Ascending aorta (tissue), 2 donors: ENCODE measurements at places on chromosomes 7 and 10.

DNA sequence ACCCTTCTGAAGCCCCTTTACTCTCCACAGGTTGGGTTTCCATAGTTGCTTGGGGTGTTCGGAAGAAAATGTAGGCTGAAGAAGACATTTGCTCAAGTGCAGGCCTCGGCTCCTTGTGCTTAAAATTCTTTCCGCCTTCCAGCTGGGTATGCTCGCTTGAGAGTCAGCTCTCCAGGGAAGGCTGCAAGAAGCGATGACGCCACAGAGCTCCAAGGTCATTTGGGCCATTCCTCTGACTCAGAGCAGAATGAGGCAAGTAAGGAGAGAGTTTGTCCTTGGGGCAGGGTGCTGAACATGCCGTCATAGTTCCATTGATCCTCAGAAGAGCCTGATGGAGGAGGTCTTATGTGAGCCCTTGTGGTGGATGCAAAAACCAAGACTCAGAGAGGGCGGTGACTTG is 27.4 kb upstream of the HSPA12A start:
- no peak for DNase-seq

GRCh38 chr10:33258967-33259366 is 75.5 kb downstream of the NRP1 start:
- DNase-seq = no peak

GRCh38 chr7:130099331-130099730 is 29.0 kb downstream of the KLHDC10 start:
- DNase-seq = no peak

GRCh38 chr10:110411047-110411410 is 86.7 kb upstream of the DUSP5 start:
- no peak for DNase-seq

- no peak for DNase-seq
Measured at GRCh38 chr10:32199714-32200394, 143.6 kb upstream of the KIF5B start.

GRCh38 chr10:89163265-89163995 is 43.7 kb downstream of the CH25H start:
- peak; percentile 65 for DNase-seq

DNA sequence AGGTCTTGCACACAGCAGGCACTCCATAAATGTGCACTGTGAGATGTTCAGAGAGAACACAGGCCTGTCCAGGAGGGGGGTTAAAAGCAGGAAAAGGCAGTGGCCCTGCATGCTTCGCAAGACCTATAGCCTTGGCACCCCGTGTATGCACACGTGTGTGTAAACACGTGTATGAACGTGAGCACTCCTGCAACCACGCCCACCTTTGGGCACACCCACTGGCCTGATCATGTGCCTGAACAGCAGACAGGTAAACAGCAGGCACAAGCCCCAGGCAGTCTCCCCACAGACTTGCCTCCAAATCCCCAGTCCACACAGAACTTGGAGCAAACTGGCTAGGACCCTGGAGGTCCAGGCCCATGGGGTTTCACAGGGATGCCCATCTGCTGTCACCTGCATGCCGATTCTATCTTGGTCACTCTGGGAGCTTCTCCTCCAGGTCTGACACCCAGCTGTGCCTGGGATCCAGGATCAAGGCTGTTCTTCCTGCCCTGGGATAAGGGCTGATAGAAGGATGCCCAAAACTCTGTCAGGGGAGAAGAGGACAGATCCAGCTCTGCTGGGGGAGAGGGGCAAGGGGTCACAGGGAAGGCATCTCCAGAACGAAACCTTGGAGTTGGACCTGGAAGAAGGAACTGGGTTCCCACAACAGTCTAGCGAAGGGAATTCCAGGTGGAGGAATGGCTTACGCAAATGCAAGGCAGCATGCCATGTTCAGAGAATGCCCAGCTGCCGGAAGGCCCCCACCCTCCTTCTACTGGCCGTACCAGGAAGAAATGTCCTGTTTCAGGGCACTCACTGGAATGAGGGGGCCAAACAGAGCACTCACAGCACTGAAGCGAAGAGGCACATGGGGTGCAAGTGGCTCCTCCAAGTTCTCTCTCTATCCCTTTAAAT is 14.3 kb upstream of the ZMIZ1 start:
- DNase-seq = no peak

DNA sequence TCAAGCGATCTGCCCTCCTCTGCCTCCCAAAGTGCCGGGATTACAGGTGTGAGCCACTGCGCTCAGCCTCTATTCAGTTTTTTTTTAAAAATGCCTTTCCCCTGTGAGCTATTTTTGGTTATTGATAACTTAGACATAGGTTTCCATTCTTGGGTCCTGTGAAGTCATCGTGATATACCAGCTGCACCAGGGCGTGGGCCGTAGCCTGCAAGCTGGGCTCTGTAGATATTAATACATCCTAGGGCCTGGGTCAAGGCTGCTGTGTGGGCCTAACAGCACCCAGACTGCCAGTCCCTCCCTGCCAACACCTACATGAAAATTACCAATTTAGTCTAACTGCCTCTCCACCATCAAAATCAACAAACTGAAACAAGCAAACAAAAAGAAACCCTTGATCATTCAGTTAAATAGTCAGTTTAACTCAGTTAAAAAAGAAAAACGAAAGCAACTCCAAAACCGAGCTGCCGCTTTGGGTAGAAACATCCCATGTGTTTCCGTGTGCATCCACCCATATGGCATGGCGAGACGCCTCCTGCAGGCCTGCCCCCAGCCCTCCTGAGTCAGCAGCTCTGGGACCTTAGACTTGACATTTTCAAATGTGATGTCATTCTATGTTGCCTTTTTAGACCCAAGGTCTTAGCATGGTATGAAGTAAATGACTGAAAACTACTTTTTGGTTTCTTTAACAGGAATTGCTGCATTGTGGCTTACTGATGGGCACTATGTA is 330.2 kb downstream of the GLRX3 start:
- peak; percentile 31 for DNase-seq

- no peak for DNase-seq
Measured at GRCh38 chr10:1966712-1967376, 229.5 kb upstream of the ADARB2 start.

GRCh38 chr10:104406715-104407650 is 53.4 kb downstream of the CFAP58 start:
- DNase-seq = no peak

DNA sequence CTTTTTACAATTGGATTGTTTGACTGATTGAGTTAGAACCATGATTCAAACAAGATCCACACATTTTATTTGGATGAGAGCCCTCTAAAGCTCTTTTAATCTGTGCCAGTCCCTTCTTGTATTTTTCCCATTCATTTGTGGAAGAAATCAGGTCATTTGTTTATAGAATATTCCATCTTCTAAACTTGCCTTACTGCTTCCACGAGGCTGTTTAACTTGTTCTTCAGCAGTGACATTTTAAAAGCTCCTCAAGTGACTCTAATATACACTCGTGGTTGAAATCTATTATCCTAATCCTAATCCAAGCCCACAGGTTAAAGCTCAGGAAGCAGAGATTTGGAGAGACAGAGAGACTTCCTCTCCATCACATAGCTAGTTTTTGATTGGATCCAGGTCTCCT is 155.4 kb upstream of the SVIL start:
- no peak for DNase-seq

DNA sequence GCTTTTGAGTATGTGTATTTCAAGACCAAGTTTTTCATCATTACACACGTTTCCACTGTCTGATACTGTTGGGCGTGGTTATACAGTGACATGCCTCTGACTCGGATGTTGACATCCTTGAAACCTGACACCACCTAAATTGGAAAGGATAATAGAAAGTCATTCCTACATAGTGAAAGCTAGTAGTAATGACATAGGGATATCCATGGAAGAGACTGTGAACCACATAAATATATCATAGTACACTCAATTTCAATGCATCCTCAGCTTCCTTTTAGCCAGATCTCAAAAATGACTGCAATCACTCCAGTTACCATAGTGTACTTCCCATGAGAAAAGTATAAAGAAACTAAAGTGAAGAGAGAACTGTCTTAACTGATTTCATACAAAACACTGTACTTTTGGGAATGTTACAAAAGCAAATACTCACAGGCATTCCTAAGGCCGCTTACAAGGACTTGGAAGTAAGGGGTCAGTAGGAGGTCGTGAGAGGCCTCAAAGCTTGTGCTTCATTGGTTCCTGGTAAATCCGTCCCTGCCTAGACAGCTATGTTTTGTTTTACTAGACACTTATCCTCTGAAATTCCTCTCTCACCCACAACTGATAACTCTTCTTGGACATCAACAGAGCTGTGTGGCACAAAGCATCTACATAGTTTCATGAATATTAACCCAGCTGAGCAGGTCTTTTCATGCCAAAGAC is 71.8 kb upstream of the VWDE start:
- no peak for DNase-seq

DNA sequence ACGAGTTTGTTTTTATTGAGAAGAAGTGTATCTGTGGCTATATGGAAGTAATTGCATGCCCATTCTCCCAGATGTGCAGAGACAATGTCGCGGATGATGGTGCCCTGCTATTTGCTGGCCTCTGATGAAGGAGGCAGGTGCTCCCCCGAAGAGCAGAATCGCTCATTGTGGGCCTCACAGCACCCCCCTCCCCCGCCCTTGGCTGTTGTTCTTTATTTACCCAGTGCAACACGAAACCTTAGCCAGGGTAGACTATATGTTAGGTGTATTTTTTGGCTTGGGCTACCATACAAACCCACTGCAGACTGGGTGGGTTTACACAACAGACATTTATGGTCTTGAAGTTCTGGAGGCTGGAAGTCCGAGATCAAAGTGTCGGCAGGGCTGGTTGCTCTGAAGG is 3.4 kb upstream of the ADCY1 start:
- DNase-seq = no peak

DNA sequence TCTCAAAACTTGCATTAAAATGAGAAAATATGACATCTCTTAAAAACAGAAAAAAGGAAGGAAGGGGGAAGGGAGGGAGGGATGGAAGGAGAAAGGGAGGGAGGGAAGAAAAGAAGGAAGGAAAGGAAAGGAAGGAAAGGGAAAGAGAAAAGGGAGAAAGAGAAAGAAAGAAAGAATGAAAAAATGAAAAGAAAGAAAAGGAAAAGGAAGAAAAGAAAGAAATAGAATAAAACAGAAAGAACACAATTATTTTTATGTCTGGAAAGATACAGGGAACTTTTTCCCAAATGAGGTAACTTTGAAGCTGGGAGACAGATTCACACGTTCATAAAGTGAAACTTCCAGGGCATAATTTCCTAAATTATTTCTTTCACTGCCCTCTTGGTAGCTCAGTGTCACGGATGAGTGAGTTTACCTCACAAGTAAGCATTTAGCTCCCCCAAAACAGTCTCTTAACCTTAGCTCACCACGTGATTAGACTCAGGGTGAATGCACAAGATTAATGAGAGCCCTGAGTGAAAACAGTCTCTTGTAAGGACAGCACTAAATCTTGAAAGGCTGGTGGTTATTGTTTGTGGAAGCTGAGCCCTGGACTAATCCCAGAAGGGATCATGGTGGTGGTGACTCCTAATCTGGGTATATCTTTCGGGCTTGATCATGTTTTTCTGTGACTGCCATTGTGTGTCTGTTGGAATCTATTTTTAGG is 74.1 kb upstream of the HDAC9 start:
- DNase-seq = no peak

GRCh38 chr10:77925795-77926565 is 575 bp downstream of the DLG5 start:
- DNase-seq = peak; percentile 69

DNA sequence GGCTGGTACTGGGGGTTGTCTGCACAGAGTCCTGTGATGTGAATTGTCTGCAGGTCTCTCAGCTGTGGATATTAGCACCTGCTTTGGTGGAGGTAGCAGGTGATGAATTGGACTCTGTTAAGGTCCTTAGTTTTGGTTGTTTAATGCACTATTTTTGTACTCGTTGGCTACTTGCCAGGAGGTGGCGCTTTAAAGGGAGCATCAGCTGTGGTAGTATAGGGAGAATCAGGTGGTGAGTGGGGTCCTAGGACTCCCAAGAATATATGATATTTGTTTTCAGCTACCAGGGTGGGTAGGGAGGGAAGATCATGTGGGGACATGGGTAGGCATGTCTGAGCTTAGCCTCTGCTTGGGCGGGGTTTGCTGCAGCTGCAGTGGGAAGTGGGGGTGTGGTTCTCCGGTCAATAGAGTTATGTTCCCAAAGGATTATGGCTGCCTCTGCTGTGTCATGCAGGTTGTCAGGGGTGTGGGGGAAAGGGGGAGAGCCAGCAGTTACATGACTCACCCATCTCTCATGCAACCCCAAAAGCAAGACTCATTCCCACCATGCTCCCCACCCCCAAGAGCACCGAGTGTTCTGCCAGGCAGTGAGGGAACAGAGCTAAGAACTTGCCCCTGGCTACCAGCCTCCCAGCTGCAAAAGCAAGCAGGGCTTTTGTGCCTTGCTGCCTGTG is 53.7 kb upstream of the ZNF273 start:
- DNase-seq = no peak

- no peak for DNase-seq
Measured at GRCh38 chr7:106840342-106840741, 24.7 kb upstream of the PIK3CG start.

DNA sequence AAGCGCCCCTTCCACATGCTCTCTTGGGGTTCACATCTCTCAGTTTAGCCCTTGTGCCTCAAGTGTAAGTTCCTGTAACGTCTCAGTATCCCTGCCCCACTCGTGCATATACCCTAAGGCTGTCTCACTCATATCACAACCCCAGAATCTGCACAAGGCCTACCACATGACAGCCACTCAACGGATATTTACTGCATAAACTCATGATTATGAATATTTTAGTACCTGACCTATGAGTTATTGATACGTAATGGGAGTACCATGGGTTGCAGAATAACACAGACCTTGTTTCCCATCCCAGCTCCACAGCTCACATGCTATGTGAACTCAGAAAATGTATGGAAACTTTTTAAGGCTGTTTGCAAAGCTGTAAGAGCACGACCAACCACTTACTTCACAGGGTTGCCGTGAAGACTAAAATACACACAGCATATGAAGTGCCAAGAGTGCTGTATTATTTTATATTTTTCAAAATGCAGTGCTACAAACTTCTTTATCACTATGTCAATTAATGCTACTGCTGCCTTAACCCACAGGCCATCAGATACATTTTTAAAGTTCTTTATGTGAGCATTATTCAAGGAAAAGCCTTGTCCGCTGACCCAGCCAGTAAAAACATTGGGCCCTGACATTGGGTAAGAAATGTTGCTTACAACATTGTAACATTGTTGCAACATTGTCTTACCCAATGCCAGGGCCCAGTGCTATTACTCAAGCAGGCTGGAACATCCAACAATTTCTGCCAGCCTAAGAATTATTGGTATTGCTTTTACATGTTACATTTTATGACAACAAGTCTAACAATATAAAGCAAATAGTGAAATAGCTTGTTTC is 97.2 kb downstream of the JAZF1 start:
- no peak for DNase-seq

- DNase-seq = no peak
Measured at GRCh38 chr10:98295907-98296306, 27.9 kb upstream of the LOXL4 start.

- DNase-seq = no peak
Measured at GRCh38 chr10:89283025-89283935, 18.6 kb upstream of the IFIT2 start.

- DNase-seq = no peak
Measured at GRCh38 chr7:136104269-136104603, 127.1 kb upstream of the MTPN start.

- no peak for DNase-seq
Measured at GRCh38 chr10:4240608-4241197, 455.7 kb upstream of the KLF6 start.
